ENCODE measurements at places on chromosomes 13 and 19. TPM values are rescaled to one million over a fixed set of nuclear protein-coding genes. Genes with fewer than 3 reads are reported as not detected.
A peak's percentile ranks its signal among the peaks of the same experiment; 100 is the strongest.

The MEF2B gene
- 0.51 TPM for total RNA-seq

The RNF17 gene
- total RNA-seq: not detected

The ATP13A1 gene
- 56.5 TPM for total RNA-seq

The LGI4 gene
- not detected for total RNA-seq

The SIRT6 gene
- 25.2 TPM for total RNA-seq

The SBK2 gene
- not detected for total RNA-seq

The GNG8 gene
- not detected for total RNA-seq

The PTGIR gene
- 24.7 TPM for total RNA-seq

The GPR12 gene
- total RNA-seq: not detected

The SPART gene
- total RNA-seq: 54.8 TPM

The SYCN gene
- not detected for total RNA-seq

DNA sequence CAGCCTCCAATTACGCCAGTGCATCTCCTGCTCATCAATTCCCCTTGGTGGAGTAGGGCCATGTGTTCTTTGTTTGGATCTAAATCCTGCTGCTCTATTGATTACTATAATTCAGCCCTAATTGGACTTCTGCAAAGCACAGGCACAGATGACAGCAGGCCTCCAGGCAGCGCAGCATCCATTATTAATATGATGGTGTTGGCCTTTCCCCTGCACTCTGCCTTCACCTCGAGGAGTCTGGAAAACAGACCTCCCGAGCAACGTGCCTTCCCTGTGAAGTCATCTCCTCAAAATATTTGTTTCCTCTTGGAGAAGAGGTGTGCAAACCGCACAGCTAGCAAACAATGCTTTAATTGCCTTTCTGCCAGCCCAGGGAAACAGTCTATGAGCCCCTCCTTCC lies 92.5 kb downstream of the UQCRFS1 start:
- no peaks in the 10 kb centered on the region for H3K36me3 ChIP-seq
- no peak for DNase-seq
- no peak overlapping the region for H3K27ac ChIP-seq
- no peaks in the 10 kb centered on the region for H3K27me3 ChIP-seq
- no peaks in the 10 kb centered on the region for H3K4me1 ChIP-seq

GRCh38 chr13:30443957-30444404 lies 21.7 kb downstream of the UBE2L5 start:
- no peak overlapping the region for H3K4me3 ChIP-seq
- DNase-seq: no peak
- H3K27ac ChIP-seq: no peak overlapping the region
- H3K4me1 ChIP-seq: peaks cover 14% of the 10 kb centered on the region

DNA sequence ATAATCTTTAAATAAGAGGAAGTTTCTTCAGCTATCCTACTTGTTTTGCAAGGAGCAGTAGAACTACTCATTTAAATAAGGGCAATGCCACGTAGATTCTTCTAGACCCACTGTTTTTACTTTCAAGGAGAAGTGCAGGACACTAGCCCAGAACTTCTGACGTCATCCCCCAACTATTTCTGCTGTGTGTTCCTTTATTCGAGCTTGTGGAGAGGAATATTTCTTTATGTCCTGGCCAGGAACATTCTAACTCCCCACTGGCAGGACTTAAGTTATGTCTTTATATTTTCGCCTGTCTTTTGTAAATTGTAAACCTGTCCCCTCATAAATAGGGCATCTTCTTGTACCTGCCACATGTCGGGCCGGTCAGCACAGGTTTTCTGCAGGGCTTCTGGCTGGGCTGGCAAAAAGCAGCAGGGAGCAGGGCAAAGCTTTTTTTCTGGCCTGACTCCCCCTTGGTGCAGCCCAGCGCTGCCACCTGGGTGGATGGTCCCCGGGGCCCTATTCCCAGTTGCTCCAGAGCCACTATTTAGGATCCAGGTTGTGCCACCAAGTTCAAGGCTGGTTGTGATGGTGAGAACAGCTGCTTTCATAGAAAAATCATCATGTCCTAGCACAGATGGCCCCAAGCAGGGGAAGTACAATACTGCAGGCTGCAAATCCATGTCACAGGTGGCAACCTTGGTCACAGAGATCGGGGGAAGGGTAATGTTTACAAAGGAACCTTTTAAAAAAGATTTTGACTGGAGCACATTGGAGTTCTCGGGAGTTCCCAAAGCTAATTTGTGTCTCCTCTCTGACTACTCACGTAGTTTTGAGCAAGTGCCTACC lies 1.8 kb downstream of the MBNL2 start:
- DNase-seq: peak; percentile 84
- H3K27me3 ChIP-seq: no peaks in the 10 kb centered on the region
- peaks cover 42% of the 10 kb centered on the region for H3K36me3 ChIP-seq
- H3K4me1 ChIP-seq: peaks cover 60% of the 10 kb centered on the region
- H3K27ac ChIP-seq: peak overlapping the region; percentile 93

DNA sequence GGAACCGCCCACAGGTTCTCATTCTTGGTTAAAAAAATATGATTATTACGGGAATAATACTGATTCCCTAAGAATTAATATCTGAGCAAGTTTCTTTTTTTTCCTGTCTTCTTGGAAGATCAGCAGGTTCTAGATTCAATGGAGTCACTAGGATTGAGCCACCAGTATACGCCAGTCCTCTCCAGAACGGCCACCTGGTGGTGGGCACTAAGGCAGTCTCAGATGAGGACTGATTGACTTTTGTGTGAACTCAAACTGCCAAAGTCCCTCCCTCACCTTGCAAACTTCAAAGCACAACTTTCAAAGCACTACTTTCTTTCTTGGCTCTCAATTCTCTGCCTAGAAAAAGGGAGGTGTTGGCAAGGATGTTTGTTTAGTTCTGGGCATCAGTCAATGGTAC lies 33.3 kb upstream of the ALOX5AP start:
- no peak for DNase-seq
- H3K36me3 ChIP-seq: no peaks in the 10 kb centered on the region
- H3K4me1 ChIP-seq: peaks cover 16% of the 10 kb centered on the region
- H3K4me3 ChIP-seq: no peak overlapping the region

GRCh38 chr13:43580280-43580679 lies 206.5 kb downstream of the ENOX1 start:
- H3K4me3 ChIP-seq: no peak overlapping the region
- no peak for DNase-seq

- no peaks in the 10 kb centered on the region for H3K27me3 ChIP-seq
- H3K4me1 ChIP-seq: peaks cover 76% of the 10 kb centered on the region
- no peak for DNase-seq
- peaks cover 41% of the 10 kb centered on the region for H3K36me3 ChIP-seq
Observed at GRCh38 chr13:100213576-100213975, 124.7 kb downstream of the PCCA start.

DNA sequence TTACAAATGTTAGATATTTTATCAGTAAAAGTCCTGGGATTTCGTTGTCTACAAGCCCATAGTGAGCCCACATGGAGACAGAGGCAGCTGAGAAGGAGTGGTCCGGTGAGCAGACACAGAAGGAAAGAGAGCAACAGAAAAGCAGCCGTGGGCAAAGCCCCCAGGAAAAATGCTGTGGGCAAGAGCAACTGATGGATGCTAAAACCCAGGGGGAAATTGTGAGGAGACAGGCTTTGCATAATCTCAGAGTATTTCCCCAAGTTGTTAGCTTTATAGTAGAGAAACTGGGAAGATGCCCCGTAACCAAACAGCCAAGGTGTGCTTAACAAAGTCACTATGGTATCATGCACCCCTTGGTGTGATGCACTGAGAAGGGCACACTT lies 35.1 kb downstream of the GJA3 start:
- peaks cover 3% of the 10 kb centered on the region for H3K27me3 ChIP-seq
- peaks cover 26% of the 10 kb centered on the region for H3K4me1 ChIP-seq
- H3K27ac ChIP-seq: peak overlapping the region; percentile 67

GRCh38 chr13:77300176-77301037 lies 26.5 kb downstream of the MYCBP2 start:
- peak overlapping the region; percentile 91 for H3K27ac ChIP-seq
- H3K36me3 ChIP-seq: peaks cover 6% of the 10 kb centered on the region
- peaks cover 68% of the 10 kb centered on the region for H3K4me1 ChIP-seq
- peak; percentile 66 for DNase-seq
- no peaks in the 10 kb centered on the region for H3K27me3 ChIP-seq

DNA sequence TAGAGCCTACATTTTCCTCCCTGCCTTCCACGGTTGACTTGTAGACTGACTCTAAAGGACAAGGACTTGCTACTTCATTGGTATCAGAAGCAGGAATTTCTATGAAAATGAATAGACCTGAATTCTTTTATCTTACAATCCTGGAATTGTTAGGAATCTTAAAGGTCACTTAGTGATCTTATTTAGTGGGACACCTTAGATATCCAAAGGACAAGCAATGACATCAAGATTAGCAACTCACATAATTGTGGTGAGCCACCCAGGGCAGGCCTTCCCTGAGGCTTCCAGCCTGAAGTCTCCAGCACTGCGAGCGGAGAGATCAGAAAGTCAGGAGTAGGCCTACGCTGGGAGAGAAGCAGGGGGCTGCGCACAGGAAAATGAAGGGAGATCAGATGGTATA lies 37.8 kb downstream of the KLF5 start:
- no peaks in the 10 kb centered on the region for H3K27me3 ChIP-seq
- no peak overlapping the region for H3K4me3 ChIP-seq
- H3K27ac ChIP-seq: no peak overlapping the region

- no peaks in the 10 kb centered on the region for H3K36me3 ChIP-seq
- no peak overlapping the region for H3K27ac ChIP-seq
- H3K4me1 ChIP-seq: peaks cover 11% of the 10 kb centered on the region
- no peak for DNase-seq
Observed at GRCh38 chr19:43624933-43625332, 5.5 kb upstream of the ZNF428 start.

GRCh38 chr19:33629826-33630375 lies 8.1 kb downstream of the CHST8 start:
- no peak overlapping the region for H3K27ac ChIP-seq
- H3K4me1 ChIP-seq: no peaks in the 10 kb centered on the region
- H3K4me3 ChIP-seq: no peak overlapping the region
- DNase-seq: no peak

DNA sequence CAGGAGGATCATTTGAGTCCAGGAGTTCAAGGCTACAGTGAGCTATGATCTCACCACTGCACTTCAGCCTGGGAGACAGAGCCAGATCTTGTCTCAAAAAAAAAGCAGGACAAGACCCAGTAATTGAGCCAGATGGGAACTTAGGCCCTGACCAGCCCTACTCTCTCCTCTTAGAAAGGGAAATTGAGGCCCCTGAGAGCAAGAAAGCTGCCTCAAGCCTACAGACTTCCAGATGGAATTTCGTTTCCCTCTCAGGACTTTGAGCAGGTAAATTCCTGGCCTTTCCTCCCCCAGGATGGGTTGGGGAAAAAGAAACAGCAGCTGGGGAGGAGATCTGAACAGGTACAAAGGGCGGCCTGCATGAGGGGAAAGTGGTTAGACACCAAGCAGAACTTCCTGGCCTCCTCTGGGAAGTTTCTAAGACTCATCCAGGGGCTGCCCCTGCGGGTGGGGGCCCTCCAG lies 3.6 kb upstream of the BCL3 start:
- no peak for DNase-seq
- peaks cover 8% of the 10 kb centered on the region for H3K36me3 ChIP-seq
- peak overlapping the region; percentile 34 for H3K27ac ChIP-seq
- H3K4me3 ChIP-seq: no peak overlapping the region
- H3K4me1 ChIP-seq: peaks cover 72% of the 10 kb centered on the region

GRCh38 chr13:113921763-113922162 lies 52.1 kb downstream of the C13orf46 start:
- H3K36me3 ChIP-seq: peaks cover 53% of the 10 kb centered on the region
- no peak for DNase-seq
- H3K4me3 ChIP-seq: no peak overlapping the region
- H3K27ac ChIP-seq: no peak overlapping the region
- peaks cover 9% of the 10 kb centered on the region for H3K4me1 ChIP-seq

GRCh38 chr13:32134241-32135055 lies 102.9 kb downstream of the FRY start:
- no peak overlapping the region for H3K4me3 ChIP-seq
- peak; percentile 20 for DNase-seq
- H3K27me3 ChIP-seq: peaks cover 1% of the 10 kb centered on the region
- peak overlapping the region; percentile 83 for H3K27ac ChIP-seq
- H3K4me1 ChIP-seq: peaks cover 34% of the 10 kb centered on the region
- no peaks in the 10 kb centered on the region for H3K36me3 ChIP-seq

- peaks cover 44% of the 10 kb centered on the region for H3K4me1 ChIP-seq
- no peak for DNase-seq
- H3K36me3 ChIP-seq: no peaks in the 10 kb centered on the region
- H3K27ac ChIP-seq: no peak overlapping the region
- peaks cover 2% of the 10 kb centered on the region for H3K27me3 ChIP-seq
Observed at GRCh38 chr13:30882026-30882850, 23.8 kb upstream of the MEDAG start.

- H3K4me3 ChIP-seq: no peak overlapping the region
- peaks cover 15% of the 10 kb centered on the region for H3K36me3 ChIP-seq
- no peak for DNase-seq
- H3K27ac ChIP-seq: no peak overlapping the region
- H3K4me1 ChIP-seq: no peaks in the 10 kb centered on the region
- peaks cover 31% of the 10 kb centered on the region for H3K27me3 ChIP-seq
Observed at GRCh38 chr19:5386841-5387240, 46.2 kb upstream of the PTPRS start.

DNA sequence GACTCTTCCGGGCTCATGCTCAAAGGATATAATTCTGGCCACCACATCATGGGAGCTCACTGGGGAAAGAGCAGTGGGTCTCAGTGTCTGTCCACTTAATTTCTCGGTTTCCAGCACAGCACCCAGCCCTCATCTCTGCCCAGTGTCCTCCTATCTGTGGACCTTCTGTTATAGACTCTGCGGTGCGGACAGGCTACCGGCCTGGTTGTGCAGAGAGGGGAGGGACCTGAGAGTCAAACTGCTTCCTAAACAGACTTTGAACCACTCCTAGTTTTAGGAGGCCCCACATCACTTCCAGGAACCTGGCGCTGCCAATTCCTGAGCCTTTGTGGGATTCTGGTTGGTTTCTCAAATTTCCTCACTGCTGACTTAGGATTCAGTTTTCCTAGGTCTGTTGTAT lies 59.8 kb upstream of the MED4 start:
- H3K36me3 ChIP-seq: no peaks in the 10 kb centered on the region
- peaks cover 7% of the 10 kb centered on the region for H3K27me3 ChIP-seq
- no peak overlapping the region for H3K27ac ChIP-seq

GRCh38 chr13:53953183-53953582 lies 924.6 kb downstream of the OLFM4 start:
- no peak overlapping the region for H3K27ac ChIP-seq
- H3K27me3 ChIP-seq: no peaks in the 10 kb centered on the region
- H3K4me3 ChIP-seq: no peak overlapping the region
- no peaks in the 10 kb centered on the region for H3K36me3 ChIP-seq
- no peaks in the 10 kb centered on the region for H3K4me1 ChIP-seq
- no peak for DNase-seq

DNA sequence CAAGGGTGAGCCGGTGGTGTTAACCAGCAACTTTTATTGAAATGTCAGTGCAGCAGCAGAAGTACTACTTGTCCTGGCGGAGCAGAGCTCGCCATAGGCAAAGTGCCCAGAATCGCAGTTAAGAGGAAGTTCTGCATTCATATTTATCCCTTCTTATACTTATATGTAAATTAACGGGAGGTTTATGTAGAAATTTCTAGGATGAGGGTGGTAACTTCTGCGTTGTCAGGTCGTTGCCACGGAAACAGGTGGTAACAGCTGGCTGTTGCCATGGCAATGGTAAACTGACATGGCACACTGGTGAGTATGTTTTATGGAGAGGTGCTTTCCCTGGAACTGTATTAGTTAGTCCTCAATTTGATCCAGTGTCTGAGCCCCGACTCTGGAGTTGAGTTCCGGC lies 2494.9 kb upstream of the PCDH20 start:
- no peak for DNase-seq
- no peaks in the 10 kb centered on the region for H3K27me3 ChIP-seq
- no peak overlapping the region for H3K4me3 ChIP-seq
- H3K36me3 ChIP-seq: no peaks in the 10 kb centered on the region
- no peaks in the 10 kb centered on the region for H3K4me1 ChIP-seq

- no peak overlapping the region for H3K27ac ChIP-seq
- H3K27me3 ChIP-seq: no peaks in the 10 kb centered on the region
- H3K36me3 ChIP-seq: no peaks in the 10 kb centered on the region
- H3K4me3 ChIP-seq: no peak overlapping the region
- DNase-seq: no peak
Observed at GRCh38 chr13:81393721-81394120, 1052.8 kb upstream of the SPRY2 start.
